ENCODE measurements at places on chromosomes 4 and X. TPM values are rescaled to one million over a fixed set of nuclear protein-coding genes. Genes with fewer than 3 reads are reported as not detected.

REELD1 gene
- total RNA-seq: 0.63 TPM

TGIF2LX gene
- total RNA-seq: not detected

C4orf50 gene
- total RNA-seq: 0.03 TPM

GAGE2A gene
- not detected for total RNA-seq

NLGN3 gene
- total RNA-seq: 4.5 TPM

Data from aorta (tissue), 5 donors.